HCEC 1CT (cell line): ENCODE measurements at places on chromosomes 2 and 18.
A peak's percentile ranks its signal among the peaks of the same experiment; 100 is the strongest.

DNA sequence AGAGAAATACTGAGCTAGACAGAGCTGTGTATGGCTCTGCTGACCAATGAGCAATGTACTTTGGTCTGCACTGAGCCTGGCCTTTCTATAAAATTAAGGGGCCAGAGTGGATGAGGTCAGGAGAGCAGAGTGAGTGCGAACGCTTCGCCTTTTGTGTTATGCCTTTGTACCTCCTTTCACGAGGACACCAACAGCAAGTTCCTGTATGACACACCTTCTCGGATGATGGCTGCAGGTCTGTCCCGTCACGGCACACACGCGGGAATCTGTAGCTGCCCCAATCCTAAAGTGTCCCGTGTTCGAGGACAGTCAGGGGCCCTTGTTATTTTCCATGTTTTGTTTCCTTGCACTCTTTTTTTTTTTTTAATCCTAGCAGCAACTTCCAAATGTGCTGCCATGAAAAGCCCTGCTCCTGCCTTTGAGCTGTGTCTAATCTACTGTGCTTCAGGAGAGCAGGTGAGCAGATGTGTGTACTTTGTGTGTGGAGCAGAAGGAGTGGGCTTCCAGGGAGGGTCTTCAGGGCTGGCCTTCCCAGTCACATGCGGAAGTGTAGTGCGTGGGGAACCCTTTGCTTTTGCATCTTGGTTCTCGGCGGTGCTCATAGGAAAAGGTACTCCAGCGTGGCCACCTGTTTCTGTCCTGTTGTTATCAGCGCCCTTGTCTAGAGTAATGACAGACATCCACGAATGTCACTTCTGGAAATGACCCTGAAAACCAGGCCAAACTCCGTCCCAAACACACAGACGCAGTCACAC, 213.2 kb downstream of the NDUFA10 start:
- DNase-seq = no peak

GRCh38 chr2:28185153-28185552, 207.5 kb upstream of the FOSL2 start:
- no peak for DNase-seq

DNA sequence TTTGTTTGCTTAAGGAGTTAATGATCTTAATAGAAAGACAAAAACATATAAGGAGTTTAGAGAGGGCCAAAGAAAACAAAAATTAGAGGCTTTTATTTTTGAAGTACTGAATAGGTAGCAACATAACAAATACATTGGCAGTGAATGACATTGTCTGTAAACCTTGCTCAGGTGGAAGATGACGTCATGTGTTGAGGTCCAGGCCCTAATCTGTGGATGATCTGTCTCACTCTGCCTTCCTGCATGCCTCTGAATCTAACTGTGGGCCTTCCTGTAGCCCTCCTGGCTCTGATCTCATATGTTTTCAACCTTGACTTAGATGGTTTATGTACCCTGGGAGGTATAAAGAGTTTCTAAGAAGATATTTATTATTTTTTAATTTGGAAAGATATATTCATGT, 58.1 kb upstream of the DYNAP start:
- DNase-seq = no peak

DNA sequence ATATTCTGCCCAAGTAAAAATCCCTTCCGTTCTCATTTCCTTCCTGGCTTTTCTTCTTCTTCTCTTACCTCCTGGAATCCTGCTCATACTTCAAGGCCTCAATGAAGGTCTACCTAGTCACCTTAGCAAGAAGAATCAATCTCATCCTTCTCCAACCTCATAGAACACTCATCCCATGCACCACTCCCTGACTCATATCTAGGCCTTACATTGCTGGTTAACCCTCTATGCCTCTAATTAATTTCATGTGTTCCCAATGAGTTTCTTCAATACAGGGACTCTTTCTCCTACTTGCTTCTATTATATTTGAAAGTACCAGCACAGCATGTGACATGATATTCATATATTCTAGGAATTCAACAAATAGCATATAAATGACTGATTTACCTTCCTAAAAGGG, 63.0 kb downstream of the BCL11A start:
- DNase-seq = no peak

DNA sequence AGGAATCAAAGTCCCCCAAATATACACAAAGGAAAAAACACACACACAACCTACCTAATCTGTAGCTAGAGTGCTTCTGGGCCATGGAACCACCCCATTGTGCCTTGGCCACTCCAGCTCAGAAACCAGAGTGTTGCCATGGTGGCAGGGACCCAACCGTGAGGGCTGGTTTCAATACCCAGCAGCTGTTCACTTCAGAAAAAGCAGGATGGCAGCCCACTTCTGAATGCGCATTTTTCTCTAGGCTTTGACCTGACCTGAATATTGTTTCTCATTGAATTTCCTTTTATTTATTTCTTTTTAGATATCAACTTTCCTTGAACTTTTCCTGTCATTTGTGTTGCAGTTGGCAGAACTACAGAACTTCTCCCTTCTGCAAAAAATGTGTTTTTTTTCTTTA, 43.0 kb upstream of the EHBP1 start:
- no peak for DNase-seq

GRCh38 chr2:105778080-105778607, 33.4 kb downstream of the NCK2 start:
- DNase-seq = no peak

- DNase-seq = no peak
Observed at GRCh38 chr2:161245261-161245553, 63.0 kb upstream of the PSMD14 start.

DNA sequence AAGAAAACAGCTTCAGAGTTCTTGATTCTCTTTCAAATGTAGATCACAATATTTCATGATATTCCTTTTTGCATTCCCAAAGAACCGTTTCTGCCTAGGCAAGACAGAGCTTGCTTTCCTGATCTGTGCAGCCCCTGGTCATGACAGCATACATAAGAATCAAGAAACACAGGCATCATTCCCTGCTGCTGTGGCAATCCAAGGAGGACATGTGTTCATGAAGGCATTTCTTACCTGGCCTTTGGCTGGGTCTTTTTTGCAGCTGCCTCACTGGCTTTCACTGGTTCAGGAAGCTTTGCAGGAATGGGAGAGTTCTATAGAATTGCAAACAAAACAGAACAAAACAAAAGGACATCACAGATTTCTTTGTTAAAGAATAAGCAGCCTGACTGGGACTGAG, 87.6 kb upstream of the NFU1 start:
- DNase-seq = no peak

DNA sequence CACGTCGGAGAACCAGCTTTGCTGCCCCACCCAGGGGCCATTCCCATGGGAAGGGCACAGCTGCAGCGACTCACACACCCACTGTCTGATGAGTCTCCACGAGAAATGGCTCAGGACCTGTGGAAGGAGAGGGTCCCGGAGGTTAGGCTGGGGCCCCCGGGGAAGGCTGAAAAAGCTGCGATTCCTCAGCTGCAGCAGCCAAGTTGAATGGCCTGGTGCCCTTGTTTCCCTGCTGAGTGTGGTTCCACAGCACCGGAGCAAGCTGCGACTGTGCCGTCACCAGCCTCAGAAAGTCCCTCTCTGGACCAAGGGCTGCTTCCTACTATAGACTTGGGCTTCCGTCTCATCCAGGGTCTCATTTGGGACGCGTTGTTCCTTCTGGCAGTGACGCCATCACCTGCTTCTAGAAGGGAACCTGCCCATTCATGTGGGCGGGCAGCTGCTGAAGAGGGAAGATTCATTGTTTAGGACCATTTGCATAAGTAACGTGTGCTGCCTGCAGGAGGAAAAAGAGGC, 180.2 kb downstream of the INHBB start:
- no peak for DNase-seq

DNA sequence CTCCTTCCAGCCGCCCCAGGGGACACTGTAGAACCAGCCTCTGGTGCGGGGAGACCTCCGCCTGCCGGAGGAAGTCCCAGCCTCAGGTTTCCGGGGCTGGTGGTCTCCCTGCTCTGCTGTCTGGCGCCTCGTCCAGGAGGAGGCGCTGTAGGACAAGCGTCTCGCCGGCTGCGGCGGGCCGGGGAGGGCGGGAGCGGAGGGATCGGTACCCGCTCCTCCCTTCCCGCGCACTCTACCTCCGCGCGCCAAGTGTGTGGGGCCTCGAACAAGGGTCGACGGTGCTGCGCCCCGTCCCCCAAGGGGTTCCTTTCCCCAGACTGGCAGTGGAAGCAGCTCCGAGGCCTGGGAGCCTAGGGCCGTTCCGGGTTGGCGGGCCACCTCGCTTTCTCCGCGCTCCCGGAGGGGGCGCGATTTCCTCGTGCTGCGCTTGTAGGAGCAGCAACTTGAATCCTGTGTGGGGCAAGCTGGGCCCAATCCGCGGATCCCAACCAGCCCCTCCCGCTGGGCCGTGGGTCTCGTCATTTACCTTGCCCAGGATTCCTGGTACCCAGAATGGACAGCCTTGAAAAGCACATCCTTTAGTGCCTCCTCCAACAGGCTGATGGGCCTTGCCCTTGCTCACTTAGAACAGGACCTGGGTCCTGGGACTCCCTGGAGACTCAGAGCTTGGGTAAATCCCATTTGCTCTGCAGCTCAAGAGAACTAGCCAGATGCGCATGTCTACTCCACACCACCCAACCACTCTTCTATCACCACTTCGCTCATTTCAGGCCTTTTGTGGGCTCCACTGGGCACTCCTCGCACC, 10.6 kb upstream of the HOXD4 start:
- DNase-seq = peak; percentile 65
